Endothelial cell (in vitro differentiated cells): ENCODE measurements at places on chromosomes 5 and 9. TPM values are rescaled to one million over a fixed set of nuclear protein-coding genes. Genes with fewer than 3 reads are reported as not detected.

Gene PLAC8L1
- 0.80 TPM for total RNA-seq

Gene PLPP6
- 7.7 TPM for total RNA-seq

Gene ALG2
- total RNA-seq, result 28.9 TPM

Gene FABP6
- total RNA-seq, result 1.2 TPM

DNA sequence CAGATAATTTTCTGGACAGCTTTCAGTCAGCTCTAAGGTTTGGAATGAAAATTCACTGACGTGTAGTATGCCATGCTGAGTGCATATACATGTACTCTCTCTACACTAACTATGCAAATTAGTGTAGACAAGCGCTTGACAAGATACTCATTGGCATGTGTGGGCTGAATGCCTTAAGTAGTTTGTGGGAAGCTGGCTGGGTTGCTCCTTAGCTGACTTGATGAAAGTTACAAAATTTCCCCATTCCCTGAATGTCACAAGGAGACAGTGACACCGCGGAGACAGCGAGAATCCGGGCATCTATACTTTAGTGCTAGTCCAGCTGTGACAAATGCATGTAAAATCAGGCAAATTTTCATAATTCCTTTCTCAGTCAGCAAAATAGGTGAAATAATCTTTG is 51.6 kb upstream of the C5orf46 start:
- DNase-seq, result no peak

GRCh38 chr5:176557846-176558245 is 8.7 kb downstream of the CDHR2 start:
- no peak for DNase-seq

DNA sequence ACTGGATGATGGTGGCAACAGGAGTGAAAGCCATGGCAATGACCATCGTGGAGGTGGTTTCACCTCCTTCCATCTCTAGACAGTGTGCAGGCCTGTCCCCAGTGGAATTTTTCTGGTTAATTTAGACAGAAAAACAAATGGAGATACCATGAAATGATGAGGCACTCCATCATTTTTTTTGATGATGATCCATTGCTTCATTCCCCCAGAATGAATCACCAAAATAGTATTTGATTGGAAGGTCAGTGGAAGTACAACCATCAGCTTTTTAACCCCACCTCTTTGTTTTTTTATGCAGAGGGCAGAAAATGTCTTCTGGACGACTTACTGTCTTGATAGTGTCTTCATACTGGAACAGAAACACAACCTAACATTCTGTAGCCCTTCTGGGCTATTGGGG is 42.6 kb upstream of the ADRA1B start:
- no peak for DNase-seq

DNA sequence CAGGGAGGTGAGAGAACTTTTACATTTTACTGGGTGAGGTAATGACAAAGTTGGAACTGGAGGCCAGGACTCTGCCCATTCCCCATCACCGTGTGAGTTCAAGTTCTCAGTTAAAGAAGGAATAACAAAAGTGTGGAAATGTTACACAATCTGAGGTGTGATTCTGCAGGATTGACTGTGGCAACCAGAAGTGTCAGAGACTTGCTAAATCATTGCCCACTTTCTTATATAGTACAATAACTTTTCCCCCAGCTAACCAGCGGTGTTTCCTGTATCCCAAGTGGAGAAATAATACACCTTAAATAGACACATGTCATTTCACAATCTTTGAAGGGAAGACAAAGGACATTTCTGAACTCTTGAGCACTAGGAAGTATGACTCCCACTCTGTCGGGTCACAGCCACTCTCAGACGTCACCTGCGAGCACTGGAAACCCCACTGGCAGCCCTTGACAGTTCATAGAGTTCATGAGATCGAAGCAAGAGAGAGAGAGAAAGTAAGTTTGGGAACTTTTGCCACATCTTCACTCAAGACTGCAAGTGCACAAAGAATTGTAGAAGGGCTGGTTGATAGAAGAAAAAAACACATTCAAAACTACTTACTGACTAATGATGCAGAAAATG is 28.4 kb downstream of the PAX5 start:
- no peak for DNase-seq

DNA sequence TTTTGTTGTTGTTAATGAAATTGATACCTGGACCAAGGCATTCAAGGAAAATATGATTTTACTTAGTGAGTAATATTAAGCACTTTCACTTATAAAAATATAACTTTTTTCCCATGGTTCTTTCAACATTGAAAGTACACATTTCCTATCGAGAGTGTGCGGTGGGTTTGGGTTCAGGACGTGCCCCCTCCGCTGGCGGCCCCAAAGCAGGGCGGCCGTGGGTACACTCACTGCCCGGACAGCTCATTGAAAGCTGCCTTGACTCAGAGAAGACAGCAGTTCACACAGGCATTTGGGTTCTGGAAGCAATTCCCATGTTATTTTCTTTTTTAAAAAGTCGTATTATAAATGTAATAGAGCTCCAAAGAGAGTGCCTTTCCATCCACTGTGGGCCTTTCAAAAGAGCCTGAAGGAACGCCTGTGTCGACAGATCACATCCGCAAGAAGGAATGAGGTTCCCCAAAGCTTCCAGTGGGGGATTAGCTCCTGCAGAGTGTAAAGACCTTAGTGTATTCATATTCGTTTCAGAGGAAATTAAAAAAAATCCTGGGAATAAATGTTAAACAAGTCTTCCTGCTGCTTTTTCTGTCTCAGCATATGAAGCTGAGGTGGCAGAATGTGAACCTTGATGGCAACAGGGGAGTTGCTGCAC is 74.3 kb downstream of the PRDM6 start:
- no peak for DNase-seq

DNA sequence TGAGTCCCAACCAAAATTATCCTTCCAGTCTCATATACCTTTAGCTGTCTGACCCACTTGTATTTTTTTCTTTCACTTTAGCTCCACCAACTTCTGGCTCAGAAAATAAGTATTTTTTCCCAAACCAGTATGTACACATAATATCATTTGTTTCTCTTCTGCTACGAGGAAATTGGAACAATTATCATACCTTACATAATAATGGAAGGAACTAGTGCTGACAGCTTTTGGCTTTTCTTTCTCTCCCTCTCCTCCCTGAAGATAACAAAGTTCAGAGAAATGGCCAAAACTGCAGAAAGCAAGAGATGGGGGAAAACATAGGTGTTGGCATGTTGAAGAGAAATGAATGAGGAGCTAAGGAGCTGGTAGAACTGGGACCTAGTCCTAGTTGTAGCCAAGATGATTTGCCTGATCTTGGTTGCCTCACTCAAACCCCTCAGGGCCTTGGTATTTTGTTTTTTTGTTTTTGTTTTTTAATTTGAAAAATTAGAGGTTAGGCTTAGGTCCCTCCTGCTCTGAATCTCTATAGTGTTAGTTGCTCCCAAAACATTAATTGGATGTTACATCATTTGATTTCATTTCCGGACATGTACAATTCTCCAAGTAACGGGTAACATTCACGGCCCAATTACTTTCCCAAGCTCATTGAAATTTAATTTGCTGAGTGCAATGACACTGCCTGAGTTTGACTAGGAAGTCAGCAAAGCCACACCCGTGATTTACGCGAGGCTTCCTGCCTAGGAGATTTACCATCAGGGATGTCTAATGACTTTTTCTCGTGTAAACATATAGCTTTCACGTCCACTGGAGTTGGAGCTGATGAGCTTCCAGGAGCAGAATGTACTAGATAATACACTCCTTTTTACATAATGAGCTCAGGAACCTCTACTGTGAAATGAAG is 291.6 kb downstream of the TLE1 start:
- no peak for DNase-seq

DNA sequence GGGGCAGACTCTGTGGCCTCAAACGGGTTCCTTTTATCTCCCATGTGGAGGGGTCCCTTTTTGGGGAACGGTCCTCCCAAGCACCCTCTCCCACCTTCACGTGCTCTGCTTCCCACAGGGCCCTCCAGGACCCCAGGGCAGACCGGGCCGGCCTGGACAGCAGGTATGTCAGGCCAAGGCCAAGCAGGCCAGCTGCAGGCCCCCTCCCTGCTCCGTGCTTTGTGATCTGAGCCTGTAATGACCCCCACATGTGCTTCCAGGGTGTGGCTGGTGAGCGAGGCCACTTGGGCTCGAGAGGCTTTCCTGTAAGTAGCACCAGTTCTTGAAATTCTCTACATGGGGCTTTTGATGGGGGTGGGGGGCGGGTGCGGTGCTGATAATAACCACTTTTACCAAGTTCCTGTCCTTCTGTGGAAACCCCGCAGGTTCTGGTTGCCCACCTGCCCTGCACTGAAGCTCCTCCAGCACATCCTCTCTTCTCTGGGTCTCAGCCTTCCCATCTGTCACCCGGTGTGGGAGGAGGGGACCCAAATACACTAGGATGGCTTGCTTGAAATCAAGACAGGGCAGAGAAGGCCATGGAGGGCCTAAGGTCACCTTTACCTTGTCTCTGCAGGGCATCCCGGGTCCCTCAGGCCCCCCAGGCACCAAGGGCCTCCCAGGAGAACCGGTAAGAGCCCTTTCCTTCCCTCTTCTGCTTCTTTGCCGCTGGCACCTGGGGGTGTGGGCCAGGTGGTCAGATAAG is 57.9 kb upstream of the ORM1 start:
- no peak for DNase-seq

DNA sequence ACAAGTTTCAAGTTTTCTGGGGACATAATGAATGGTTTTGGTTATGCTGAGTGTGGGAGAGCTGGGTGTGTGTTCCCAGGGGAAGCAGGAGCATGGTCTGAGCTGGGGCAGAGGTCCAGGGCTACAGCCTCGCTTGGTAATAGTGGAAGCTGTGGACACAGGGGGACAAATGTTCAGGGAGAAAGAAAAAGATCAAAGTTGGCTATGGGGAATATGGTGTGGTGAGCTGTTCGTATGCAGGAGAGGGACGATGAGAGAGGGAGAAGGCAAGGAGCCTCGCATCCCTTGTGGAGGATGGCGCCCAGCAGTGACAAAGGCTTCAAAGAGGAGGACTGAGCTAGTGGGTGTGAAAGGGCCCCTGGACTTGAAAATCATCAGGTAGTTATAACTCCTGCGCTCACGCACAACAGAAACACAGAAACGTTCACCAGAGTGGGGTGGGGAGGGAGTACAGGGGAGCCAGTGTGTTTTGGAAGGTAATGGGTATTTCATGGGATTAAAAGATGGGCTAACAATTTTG is 77.2 kb downstream of the TENT4A start:
- DNase-seq, result no peak
